ENCODE measurements at places on chromosomes 1 and 21. TPM values are rescaled to one million over a fixed set of nuclear protein-coding genes. Genes with fewer than 3 reads are reported as not detected.

- H3K36me3 ChIP-seq: no peaks in the 10 kb centered on the region
- H3K4me3 ChIP-seq: no peak overlapping the region
- DNase-seq: no peak
- no peaks in the 10 kb centered on the region for H3K27me3 ChIP-seq
- H3K4me1 ChIP-seq: no peaks in the 10 kb centered on the region
Observed at GRCh38 chr1:24384251-24385090, 29.1 kb downstream of the STPG1 start.

DNA sequence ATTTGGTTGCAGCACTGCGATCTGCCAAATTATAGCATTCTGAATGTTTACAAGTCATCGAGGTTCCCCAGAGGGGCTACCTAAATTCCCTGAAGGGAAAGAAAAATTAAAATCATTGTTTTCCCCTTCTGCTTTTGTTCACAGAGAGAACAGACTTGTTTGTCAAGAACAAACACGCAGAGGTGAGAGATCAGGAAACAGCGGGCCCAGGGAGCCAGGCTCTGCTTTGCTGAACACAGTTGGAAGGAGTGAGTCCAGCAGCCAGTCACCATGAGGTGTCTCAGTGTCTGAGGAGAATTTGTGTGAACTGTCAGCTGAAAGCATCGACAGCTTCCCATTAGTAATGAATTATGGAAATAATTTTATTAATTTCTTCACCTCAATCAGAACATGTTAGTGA, 52.5 kb downstream of the RWDD3 start:
- H3K27ac ChIP-seq: no peak overlapping the region
- H3K36me3 ChIP-seq: no peaks in the 10 kb centered on the region
- no peak for DNase-seq
- no peaks in the 10 kb centered on the region for H3K4me1 ChIP-seq

The SLC9C2 gene
- total RNA-seq: not detected

The IPO9 gene
- 8.6 TPM for total RNA-seq

DNA sequence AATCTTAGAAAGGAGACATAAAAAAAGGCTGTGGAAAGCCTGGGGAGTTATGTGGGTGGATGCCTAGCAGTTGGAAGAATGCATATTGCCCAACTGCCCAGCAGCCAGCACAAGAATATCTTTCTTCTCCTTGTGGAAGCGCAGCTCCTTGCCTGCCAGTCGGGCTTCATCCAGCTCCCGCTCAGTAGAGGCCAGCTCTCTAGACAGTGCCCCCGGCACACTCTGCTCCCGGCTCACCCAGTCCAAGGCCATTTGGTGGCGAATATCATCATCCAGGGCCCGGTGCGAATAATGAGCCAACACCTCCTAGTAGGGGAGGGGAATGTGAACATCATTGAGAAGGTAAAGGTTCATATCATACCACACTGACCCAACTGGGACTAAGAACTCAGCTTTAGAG, 9.0 kb upstream of the RBM8A start:
- peak overlapping the region; percentile 69 for H3K27ac ChIP-seq
- DNase-seq: no peak
- no peaks in the 10 kb centered on the region for H3K27me3 ChIP-seq
- peaks cover 53% of the 10 kb centered on the region for H3K36me3 ChIP-seq

The PAX7 gene
- 3.6 TPM for total RNA-seq

The SWT1 gene
- total RNA-seq: 5.4 TPM

DNA sequence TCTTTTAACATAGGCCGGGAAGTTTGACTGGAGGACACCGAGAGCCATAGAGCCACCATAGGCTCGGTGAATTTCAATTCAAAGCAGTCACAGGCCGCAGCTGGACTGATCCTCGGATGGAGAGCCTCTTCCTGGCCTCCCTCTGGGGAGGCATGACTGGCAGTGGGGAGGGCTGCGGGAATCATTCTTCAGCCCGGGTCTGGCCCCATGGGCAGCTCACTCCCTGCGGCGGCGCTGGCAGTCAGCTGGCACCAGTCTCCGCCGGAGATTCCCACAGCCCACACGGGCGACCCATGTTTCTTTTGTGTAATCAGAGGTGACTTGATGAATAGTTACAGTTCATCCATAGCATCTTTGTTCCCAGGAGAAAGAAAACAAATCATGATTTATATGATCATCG, 10.6 kb downstream of the ESPN start:
- H3K27me3 ChIP-seq: peaks cover 16% of the 10 kb centered on the region
- no peaks in the 10 kb centered on the region for H3K4me1 ChIP-seq
- no peak for DNase-seq
- no peak overlapping the region for H3K4me3 ChIP-seq
- no peaks in the 10 kb centered on the region for H3K36me3 ChIP-seq

The GBP7 gene
- not detected for total RNA-seq

DNA sequence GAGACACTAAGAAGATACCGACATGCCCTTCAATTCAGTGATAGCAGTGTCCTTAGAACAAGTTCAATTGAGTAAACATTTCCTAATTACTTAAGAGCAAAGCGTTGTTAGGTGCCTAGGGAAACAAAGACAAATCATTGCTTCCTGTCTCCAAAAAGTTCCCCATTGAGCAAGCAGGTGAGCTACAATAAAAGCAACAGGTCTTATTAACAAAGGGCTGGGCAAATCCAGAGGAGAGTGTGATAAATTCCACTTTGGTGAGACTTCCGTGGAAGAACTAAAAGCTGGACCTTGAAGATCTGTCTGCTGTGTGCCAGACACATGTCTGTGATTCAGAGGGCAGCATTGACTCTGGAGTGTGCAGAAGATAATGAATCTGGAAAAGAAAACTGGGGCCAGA, 1.9 kb upstream of the TUT4 start:
- H3K27ac ChIP-seq: peak overlapping the region; percentile 99
- no peaks in the 10 kb centered on the region for H3K27me3 ChIP-seq
- no peak overlapping the region for H3K4me3 ChIP-seq
- no peaks in the 10 kb centered on the region for H3K36me3 ChIP-seq

The PDE4B gene
- total RNA-seq: 4.5 TPM
